Activated T-cell treated with anti-CD3 and anti-CD28 coated beads for 4 hours (primary cell): ENCODE measurements at places on chromosomes 7 and 10.

- no peak for DNase-seq
These were observed 204.5 kb upstream of the PHYHIPL start for GRCh38 chr10:58971796-58972491.

DNA sequence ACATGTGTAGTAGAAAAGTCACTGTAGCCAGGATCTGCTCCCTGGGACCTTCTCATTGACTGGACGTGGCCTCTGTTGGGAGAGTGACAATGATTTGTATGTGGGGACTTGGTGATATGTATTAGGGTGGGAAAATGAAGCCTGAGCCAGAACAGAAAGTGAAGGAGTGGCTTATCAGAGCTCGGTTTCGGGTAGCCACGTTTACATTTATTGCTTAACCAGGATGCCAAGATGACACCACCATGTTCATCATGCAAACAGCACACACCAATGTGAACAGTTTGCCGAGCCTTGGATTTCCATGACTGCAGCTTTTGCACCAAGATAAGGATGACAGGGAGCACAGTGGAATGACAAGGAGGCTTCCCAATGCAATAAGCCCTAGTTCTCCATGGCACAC lies 112.8 kb upstream of the STK17A start:
- no peak for DNase-seq

DNA sequence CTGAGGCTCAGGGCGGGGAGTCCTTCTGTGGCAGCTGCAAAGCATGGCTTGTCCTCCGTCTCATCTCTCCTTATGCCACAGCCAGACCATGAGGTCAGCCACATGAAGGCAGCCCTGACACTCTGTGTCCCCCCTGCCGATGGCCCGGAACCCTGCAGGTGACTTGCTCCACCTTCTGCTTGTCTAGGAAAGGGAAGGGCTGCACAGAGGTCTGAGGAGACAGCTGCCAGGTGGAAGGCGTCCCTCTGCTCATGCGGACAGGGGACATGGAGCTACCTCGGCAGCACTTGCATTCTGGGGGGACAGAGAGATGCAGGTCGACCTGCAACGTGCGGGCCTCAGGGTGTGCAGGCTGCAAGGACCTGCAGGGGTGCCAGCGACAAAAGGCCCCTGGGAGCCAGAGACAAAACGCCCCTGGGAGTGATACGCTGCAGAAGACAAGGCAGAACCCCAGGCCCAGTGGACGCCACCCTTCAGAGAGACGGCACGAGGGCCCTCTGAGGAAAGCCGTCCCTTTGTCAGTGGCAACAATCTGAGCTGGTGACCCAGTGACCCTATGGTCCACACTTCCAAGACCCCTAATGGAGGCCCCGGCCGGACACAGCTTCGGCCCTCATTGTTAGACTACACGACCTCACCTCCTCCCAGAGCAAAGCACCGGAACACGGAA lies 205.2 kb upstream of the PPP2R2D start:
- DNase-seq, result no peak

DNA sequence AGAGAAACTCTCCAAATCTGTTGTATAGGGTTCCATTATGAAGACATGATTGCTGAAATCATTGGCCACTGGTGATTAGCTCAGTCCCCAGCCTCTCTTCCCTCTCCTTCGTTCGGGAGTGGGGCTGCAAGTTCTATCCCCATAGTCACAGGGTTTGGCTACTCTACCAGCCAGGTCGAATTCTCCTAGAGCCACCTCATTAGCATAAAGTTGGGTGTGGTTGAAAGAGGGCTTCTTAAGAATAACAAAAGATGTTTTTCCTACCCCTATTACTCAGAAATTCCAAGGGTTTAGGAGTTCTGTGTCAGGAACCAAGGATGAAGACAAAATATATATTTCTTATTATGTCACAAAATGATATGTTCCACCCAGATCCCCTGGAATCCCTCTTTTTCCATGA lies 166.2 kb upstream of the YAE1 start:
- no peak for DNase-seq
